Urinary bladder (tissue), 4 donors: ENCODE measurements at places on chromosomes 6 and 20. TPM values are rescaled to one million over a fixed set of nuclear protein-coding genes. Genes with fewer than 3 reads are reported as not detected.

The IL17F gene
- total RNA-seq, result not detected

The SSTR4 gene
- total RNA-seq, result not detected

- DNase-seq, result no peak
These were observed 58.0 kb downstream of the LIN28B start for GRCh38 chr6:105014954-105015353.

- no peak for DNase-seq
These were observed 394.7 kb downstream of the THBS2 start for GRCh38 chr6:168858926-168859325.

GRCh38 chr6:113672491-113673149 is 184.5 kb upstream of the MARCKS start:
- peak; percentile 55 for DNase-seq

DNA sequence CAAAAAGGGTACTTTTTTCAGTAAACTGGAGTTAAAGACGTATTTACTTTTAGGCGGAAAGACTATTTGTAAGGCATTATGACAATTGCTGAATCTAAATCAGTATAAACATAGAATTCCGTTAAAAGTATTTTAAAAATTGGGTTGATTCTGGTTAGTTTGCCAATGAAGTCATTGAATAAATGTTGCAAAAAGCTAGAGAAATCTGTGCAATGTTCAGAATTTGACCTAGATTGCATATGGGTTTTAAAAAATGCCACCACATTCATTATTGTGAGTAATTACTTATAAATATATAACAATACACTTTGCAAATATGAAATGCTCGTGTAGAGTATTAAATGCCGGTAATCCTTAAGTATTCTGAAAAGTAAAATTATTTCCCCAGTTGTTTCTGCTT is 116.5 kb upstream of the EEF1E1 start:
- no peak for DNase-seq

DNA sequence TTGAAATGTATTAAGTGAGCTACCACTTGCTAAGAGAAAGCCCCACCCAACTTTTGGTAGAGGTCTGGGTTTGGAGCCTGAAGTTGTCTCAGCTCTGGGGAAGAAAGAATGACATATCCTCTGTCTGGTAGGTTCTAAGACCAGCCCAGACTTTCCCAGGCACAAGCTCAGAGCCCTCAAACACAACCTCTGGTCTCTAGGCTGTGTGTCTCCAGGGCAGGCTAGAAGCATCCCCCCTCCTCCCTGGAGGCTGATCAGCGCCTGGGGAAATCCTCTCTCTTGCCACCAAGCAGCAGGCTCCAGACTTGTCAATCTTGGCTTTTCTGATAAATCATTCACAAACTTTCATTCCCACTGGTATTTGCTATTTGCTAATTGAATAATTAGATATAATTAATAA is 226.5 kb upstream of the CST7 start:
- no peak for DNase-seq

GRCh38 chr20:12086359-12086758 is 168.7 kb downstream of the BTBD3 start:
- DNase-seq, result no peak

DNA sequence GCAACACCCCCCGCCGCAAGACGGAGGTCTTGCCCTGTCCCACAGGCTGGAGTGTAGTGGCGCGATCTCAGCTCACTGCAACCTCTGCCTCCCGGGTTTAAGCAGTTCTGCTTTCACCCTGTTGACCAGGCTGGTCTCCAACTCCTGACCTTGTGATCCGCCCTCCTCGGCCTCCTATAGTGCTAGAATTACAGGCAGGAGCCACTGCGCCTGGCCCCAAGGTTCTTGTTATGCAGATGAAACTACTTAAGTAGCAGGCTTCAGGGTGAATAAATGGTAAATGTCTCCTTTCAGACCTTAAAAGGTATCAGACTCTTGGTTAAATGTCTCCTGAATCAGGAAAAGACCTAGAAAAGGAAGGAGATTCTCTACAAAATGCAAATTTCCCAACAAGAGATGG is 95.4 kb upstream of the TMEM181 start:
- no peak for DNase-seq
